Glutamatergic neuron (in vitro differentiated cells): ENCODE measurements at places on chromosomes 11 and 22. TPM values are rescaled to one million over a fixed set of nuclear protein-coding genes. Genes with fewer than 3 reads are reported as not detected.

GRCh38 chr11:66936311-66936711, 21.9 kb downstream of the PC start:
- DNase-seq, result no peak

DNA sequence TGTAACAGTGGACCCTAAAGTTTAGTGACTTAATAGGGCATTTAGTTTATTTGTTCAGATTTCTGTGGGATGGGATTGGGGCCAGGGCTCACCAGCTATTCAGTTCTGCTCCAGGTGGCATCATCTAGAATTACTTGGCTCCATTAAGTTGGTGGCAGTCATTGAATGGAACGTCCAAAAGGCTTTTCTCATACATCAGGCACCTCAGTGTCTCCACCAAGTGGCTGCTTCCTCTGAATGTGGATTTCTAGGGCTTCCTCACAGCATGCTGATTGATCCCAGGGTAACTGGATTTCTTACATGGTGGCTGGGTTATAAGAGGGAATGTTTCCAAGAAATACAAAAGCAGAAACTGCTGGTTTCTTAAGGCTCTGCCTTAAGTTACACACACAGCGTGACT, 34.7 kb downstream of the USP47 start:
- DNase-seq, result peak; percentile 36

DNA sequence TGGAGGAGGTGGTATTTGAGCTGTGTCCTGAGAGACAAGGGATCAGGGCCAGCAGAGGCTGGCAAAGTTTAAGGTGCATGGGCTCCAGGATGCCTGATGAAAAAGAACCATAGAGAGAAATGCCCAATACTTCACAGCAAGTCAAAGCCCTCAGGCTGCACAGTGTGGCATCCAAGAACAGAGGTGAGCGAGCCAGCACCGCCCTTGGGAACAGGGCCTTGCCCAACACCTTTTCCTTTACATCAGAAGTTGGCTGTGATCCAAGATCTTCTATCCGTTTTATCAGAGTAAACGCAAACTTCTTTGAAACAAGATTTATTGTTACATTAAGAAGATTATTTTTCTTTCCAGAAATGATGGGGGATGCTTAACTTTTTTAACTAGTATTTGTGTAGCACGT, 1.4 kb downstream of the B3GNT6 start:
- DNase-seq, result no peak

DNA sequence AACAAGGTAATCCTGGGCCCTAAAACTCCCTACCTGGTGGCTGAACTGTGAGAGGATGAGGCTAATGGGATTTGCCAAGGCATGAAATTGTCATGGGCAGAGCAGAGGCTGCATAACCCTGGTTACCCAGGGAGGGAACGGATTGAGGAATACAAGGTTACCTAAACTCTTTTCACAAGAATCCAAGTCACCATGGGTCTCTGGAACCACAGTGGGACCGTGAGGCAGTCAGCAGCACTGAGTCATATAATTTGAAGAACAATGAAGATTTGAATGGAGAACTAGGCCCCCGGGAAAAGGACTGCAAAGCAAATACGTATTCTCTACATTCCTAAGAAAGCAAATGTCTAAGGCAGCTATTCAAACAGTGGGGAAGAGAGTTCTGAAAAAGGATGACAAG, 19.8 kb downstream of the CAT start:
- DNase-seq, result no peak

- DNase-seq, result no peak
Observed at GRCh38 chr11:71946144-71946571, 17.3 kb downstream of the RNF121 start.

- DNase-seq, result no peak
Observed at GRCh38 chr22:20748731-20749428, 25.0 kb upstream of the SERPIND1 start.

- DNase-seq, result no peak
Observed at GRCh38 chr11:110134110-110134509, 40.9 kb downstream of the ZC3H12C start.

DNA sequence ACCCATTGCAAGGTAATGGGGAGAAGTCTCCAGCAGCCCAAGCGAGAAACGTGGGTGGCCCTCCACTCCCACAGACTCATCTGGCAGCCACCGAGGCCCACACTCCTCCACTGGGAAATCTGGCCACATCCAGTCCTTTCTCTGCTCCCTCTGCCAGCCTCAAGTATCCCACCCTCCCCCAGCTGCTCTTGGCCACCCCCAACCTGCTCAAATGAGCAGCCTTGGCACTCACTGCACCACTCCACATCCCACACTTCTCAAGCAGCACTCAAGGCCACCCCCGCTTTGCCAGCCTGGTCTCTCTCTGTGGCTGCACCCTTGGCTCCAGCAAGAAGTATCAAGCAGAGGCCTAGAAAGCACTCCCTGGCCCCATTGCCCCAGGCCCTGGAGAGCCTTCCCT, 28.2 kb downstream of the SLC22A12 start:
- DNase-seq, result no peak

DNA sequence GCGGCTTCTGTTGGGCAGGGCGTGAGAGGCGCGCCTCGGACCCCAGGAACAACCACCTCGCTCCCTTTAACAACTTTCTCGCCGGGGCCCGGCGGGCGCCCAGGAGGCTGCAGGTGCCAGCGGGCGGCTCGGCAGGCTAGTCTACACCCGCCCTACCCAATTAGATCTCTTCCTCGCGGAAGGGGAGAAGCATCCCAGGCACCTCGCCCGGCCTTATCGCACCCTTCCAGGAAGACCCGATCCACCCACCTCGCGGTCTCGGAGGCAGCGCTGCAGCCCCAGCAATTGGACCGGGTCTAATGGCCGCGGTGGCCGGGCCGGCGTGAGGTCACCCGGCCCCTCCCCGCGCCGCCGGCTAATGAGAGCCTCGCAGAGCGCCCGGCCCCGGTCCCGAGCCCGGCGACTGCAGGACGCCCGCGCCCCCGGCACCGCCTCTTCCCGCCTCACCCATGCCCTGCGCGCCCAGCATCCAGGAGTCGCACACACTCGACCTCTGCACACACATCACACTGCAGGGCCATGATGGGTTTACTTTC, at the start of gene PLAAT3:
Gene PLAAT3, minus strand, starts transcription at position 298 of the 536 bp plus-strand sequence. CDS start 419 bp downstream, outside the sequence.
- peak; percentile 78 for DNase-seq

DNA sequence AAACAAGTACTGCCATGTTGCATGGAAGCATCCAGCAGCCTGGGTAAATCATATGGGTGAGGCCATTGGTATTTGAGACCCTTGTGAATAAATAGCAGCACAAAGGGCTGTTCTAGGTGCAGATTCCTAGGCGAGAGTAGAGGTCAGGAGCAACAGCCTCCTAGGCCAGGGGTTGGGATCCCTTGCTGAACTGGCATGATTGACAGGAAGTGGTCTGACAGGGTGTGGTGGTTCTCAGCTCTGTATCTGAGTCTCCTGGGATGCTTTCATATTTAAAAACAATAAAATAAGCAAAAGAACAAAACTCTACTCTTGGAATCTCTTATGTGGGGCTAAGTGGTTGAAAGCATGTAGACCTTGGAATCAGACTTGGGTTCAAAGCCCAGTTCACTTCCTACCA, 35.8 kb downstream of the INSC start:
- no peak for DNase-seq

DNA sequence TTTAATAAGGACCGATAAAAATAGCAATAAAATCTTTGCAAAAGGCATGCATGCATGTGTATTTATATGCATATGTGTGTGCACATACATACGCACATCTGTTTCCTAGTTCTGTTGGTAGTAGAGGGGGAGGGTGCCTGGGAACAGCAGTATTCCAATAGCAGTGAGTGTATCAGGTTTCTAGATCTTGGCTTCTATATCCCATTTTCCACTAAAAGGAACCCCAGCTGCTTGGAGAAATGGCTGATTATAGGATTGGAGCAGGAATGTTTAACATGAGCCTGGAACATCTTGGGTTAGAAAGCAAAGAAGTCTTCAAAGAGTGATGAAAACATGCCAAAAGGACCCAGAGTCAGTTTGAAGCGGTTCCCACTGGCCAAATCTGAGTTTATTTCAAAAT, 21.0 kb downstream of the TNRC6B start:
- DNase-seq, result no peak

DNA sequence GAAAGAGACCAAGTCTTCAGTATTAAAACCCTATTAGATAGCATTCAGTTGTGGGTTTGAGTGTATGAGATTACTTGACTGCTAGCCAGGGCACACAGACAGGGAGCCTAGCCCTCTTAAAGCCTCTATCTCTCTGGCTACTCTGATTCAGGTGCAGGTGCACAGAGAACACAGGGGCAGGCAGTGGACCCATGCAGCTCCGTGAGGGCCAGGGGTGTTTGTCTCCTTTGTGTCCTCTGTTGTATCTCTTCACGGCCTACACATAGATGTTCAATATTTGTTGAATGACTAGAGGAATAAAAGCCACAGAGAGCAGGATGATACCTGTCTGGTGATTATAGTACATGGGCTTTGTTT, 21.5 kb upstream of the AIFM3 start:
- no peak for DNase-seq

DNA sequence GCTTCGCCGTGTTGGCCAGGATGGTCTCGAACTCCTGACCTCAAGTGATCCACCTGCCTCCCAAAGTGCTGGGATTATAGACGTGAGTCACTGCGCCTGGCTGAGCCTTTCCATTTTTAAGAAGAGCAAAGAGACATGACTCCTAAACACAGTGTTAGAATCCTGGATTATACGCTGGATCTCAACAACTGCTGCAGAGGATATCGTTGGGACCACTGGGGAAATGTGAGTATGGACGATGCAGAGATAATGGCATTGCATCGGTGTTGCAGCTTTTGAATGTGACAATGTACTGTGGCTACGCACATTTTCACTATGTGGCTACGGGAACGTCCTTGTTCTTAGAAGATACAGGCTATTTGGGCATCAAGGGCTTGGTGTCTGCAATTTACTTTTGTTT, 6.2 kb downstream of the MRGPRF start:
- DNase-seq, result no peak

DNA sequence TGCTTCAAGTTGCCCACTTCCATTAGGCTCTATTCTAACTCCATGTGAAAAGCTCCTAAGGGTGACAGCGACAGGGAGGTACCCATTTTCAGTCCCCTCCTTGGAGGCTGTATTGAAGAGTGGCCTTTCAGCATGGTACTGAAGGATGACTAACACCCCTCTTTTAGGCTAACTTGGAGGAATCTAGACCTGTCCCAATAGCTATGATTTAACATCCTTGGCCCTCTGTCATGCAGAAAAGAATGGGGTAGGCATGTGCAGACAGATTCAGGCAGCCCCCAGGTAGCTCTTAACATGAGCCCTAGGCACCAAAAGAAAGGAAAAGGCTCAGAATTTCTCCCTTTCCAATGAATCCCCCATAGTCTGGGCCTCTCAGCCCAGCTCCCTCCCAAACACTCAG, 89.3 kb upstream of the AMOTL1 start:
- DNase-seq, result no peak

DNA sequence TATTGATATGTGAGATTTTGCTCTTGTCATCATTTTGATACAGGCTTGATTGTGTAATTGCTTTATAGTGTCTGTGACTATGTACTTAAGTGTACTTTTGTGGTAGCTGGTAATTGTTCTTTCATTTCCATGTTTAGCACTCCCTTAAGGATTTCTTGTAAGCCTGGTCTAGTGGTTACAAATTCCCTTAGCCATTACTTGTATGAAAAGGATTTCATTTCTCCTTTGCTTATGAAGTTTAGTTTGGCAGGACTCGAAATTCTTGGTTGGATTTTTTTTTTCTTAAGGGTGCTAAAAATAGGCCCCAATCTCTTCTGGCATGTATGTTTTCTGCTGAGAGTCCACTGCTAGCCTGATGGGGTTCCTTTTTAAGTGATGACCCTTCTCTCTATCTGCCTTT, 346.8 kb downstream of the JRKL start:
- DNase-seq, result no peak

DNA sequence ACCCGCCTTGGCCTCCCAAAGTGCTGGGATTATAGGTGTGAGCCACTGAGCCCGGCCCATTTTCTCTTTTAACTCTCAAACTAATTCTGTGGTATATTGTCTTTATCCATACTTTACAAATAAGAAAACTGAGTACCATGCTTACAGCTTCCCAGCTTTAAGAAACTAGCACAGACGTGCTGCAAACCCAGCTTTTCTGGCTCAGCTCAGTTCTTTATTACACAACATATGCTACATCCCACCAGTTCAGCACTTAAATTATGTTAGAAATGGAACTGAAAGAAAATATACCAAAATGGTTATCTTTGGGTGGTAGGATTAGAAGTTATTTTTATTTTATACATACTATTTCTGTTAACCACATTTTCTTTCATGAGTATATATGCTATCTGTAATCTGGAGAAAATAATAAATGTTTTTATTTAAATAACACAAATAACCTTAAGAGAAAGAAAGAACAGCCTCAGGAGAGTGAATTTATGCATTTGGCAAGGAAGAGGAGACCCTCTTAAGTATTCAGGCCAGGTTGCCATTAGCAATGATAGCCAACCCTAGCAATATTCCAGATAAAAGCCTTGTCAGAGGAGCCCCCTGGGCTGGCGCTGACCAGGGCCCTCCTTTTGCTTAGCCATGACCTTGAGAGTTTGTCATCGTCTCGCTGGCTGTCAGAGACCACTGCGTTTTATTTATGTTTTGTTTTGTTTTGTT, 33.8 kb downstream of the SLN start:
- DNase-seq, result no peak

DNA sequence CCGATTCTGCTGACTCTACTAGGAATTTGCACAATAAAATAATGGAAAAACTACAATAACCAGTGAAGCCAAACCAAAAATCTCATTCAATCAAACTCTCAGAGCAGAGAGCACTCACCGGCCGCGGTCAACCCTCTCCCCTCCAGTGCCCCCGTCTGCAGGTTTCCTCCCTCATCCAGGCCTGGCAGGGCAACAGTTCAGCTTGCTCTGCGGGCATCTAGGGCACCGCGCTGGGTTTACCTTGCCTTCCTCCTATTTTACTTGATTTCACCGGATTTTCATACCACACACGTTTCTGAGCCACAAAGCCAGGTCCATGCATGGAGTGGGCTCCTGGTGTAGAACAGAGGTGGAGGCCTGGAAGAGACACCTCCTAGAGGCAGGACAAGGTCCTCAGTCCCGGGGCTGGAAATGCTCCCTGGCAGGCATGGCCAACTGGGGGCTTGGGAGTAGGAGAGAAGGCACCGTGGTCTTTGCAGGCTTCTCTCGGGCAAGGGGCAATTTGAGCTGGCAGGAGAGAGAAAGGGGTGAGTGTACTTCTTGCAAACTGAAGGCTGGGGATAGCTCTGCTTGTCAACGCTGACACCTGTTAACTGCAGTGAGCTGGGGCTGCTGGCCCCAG, 938.4 kb downstream of the BRD1 start:
- no peak for DNase-seq

GRCh38 chr11:61911128-61911700, 6.2 kb downstream of the RAB3IL1 start:
- DNase-seq, result no peak

- no peak for DNase-seq
Observed at GRCh38 chr22:47022075-47022473, 259.6 kb downstream of the TBC1D22A start.

The APOL6 gene
- total RNA-seq, result not detected

The FGF4 gene
- 0.37 TPM for total RNA-seq

The RASL10A gene
- 1.3 TPM for total RNA-seq

The DPAGT1 gene
- 36.1 TPM for total RNA-seq

The UBQLN3 gene
- total RNA-seq, result not detected

The LMO1 gene
- 5.7 TPM for total RNA-seq

The KRTAP5-11 gene
- total RNA-seq, result not detected

The TRIM29 gene
- not detected for total RNA-seq
